ENCODE measurements at places on chromosomes 6 and 20.

DNA sequence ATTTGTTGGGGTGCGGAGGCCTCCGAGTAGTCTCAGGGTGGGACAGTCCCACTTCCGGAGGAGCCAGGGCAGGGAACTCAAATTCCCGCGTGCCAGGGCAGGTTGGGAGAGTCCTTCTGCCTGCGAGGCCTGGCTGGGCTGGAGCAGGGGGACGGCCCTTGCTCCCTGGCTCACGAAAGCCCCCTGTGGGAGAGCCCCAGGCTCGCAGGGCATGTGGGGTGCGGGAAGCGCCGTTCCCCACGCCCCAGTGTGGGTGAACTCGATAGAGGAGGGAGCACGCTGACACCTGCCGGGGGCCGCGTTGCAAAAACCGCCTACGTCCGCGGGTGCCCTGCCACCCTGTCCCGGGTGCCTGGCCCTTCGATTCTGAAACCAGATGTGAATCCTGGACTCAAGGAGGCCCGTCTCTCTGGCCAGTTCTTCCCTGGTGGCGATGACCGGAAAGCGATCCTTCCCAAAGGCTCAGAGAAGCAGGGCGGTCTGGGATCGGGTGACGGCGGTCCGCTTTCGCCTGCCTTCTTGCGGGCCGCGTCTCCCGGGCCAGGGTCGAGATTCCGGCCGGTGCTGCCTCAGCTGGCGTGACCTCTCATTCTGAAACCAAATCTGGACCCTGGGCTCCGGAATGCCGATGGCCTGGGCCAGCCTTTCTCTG is 1846.5 kb upstream of the DEFB115 start:
- DNase-seq = no peak

GRCh38 chr20:34311118-34312023 is 8.2 kb upstream of the AHCY start:
- DNase-seq = no peak

DNA sequence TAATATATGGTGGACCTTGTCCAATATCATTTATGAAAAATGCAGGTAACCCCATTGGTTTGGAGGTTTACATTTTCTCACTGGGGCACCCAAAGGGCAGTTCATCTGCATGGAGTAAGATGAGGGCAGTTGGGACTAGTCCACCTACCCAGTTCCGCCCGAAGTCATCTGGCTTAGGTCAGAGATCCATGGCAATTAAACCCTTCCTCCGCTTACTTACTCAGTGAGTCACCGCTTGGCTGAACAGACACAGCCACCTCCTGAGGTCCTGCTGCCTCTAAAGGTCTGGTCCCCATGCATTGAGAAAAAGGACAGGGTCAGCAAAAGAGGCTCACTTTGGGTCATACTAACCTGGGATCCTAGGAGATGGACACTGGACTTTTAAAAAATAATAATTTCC is 102.9 kb upstream of the PRL start:
- DNase-seq = no peak

DNA sequence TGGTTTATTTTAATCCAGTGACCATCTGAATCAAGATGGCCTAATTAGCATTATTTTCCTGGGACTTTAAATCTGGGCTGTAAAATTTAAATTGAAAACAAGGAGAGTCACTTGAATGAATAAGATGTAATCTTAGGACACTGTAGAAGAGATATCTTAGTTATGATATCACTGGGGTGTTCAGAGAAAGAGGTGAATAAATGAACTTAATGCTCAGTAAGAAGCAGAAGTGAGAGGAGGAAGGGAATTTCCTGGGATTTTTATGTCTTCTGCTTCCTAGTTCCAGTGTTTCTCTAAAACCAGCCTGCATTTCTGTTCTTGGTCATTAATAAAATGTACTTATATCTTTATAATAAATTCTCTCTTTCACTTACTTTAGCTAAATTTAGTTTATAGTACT is 136.8 kb upstream of the PTPRK start:
- DNase-seq = no peak

DNA sequence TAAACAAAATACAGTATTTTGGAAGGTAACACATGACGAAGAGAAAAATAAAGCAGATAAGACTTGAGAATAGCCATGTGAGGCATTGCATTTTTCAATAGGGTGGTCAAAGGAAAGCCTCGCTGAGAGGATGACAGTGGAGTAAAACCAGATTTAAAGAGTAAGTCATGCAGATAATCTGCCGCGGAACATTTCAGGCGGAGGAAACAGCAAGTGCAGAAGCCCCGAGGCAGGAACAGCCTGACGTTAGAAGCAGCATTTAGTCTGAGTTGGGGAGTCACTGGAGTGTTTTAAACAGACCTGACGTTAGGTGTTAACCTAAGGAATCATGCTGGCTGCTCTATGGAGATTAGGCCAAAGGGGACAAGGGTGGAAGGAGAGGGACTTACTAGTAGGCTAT is 65.0 kb upstream of the VSTM2L start:
- DNase-seq = no peak

DNA sequence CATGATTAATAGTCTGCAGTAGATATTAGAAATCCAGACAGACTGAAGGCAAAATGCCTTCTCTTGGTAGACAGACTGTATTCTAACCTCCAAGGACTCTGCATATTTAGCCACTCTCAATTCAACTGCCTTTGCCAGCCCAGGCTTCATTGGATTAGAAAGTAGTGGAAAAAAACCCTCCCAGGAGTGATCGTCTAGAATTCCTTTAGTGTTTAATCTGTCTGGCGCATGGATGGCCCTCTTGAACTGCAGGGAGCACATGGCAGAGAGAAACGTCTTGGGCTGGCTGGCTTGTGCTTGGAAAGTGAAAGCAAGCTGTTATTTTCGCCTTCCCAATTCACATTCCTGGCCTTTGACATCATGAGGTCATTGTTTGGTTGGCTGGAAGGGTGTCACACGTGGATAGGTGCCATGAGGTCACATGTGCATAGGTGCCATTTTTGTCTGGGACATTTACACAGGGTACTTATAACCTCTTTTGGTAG is 30.9 kb upstream of the NEDD9 start:
- no peak for DNase-seq

Measured in AG09309 (cell line).